Uterus (tissue), 4 donors: ENCODE measurements at places on chromosomes 7 and 10.

DNA sequence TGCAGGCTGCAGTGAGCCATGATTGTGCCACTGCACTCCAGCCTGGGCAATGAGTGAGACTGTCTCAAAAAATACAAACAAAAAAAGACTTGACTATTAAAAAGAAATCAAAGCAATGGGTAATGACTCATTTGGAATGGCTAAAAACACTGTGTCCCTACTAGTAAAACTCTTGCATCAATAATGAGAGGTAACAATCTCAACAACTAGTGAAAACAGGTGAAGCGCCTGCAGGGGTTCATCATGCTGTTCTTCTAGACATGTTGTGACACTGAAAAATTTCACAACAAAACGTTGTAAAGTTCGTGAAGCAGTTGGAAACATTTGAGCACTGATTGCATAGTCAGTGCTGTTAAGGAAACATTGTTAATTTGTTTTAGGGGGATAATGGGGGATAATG, 26.9 kb upstream of the SLC29A4 start:
- DNase-seq = no peak

GRCh38 chr10:124289851-124290795, 128.6 kb downstream of the OAT start:
- no peak for DNase-seq

GRCh38 chr7:37729181-37729580, 45.6 kb downstream of the GPR141 start:
- DNase-seq = no peak

GRCh38 chr10:124075231-124075955, 18.0 kb downstream of the CHST15 start:
- DNase-seq = no peak

DNA sequence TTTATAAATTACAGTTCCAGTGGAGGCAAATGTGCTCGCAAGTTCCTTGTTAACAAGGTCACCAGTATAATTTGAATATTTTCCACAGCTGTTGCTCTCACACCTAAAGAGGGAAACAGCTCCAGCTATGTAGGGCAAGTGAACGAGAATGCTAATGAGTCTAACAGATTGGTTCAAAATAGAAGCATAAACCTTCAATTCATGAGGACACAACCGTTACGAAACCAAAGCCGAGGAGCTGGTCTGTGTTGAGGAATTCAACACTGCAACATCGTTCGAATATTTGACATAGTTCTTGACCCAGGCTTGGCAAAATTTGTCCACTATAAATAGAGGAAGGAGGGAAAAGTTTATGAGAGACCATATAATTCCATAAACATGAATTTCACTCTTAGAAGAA, 161.3 kb downstream of the KLF6 start:
- no peak for DNase-seq

DNA sequence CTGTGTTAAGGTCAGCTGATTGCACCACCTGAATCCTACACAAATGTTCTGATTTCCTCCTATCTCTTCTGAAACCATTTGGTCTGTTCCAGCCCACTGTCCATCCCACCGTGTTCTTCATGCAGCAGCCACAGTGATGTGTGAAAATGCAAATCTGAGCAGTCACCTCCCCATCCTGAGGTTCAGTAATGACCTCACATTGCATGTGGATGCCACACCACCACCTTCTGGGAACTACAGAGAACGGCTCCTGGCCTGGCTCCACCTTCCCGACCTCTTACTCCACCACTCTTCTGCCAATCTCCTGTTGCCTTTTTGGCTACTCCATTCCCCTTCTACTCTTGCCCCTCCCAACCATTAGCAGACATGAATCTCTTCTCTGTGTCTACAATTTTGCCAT, 244.4 kb downstream of the TNS3 start:
- no peak for DNase-seq

GRCh38 chr10:32417911-32418547, 27.9 kb upstream of the CCDC7 start:
- peak; percentile 52 for DNase-seq
